Hindlimb muscle (tissue), 1 donor: ENCODE measurements at places on chromosomes 3 and 15. TPM values are rescaled to one million over a fixed set of nuclear protein-coding genes. Genes with fewer than 3 reads are reported as not detected.

Gene RPL22L1
- 53.2 TPM for polyA plus RNA-seq

Gene GJD2
- 3.6 TPM for polyA plus RNA-seq

Gene ABHD17C
- 8.6 TPM for polyA plus RNA-seq

Gene ANKRD63
- polyA plus RNA-seq: 0.40 TPM

Gene CLDN18
- polyA plus RNA-seq: 0.44 TPM

Gene HTR3E
- polyA plus RNA-seq: 0.14 TPM

Gene ZNF620
- 3.5 TPM for polyA plus RNA-seq

Gene ARIH2
- 62.1 TPM for polyA plus RNA-seq

Gene UPK1B
- polyA plus RNA-seq: not detected

Gene KBTBD8
- polyA plus RNA-seq: 2.8 TPM

Gene PDIA3
- 182 TPM for polyA plus RNA-seq

Gene THAP10
- 2.1 TPM for polyA plus RNA-seq

Gene MLH1
- polyA plus RNA-seq: 43.0 TPM

Gene IQGAP1
- 68.8 TPM for polyA plus RNA-seq

Gene GABRB3
- 2.3 TPM for polyA plus RNA-seq

Gene C2CD4B
- 3.4 TPM for polyA plus RNA-seq

Gene JMJD7
- polyA plus RNA-seq: 10.9 TPM

Gene KBTBD12
- 19.4 TPM for polyA plus RNA-seq

Gene GOLGA6A
- 0.08 TPM for polyA plus RNA-seq

Gene CYP8B1
- 0.05 TPM for polyA plus RNA-seq

Gene FOXB1
- not detected for polyA plus RNA-seq

Gene CMTM8
- polyA plus RNA-seq: 2.9 TPM

Gene NGLY1
- polyA plus RNA-seq: 36.4 TPM

Gene BTLA
- 0.36 TPM for polyA plus RNA-seq

Gene ARL14
- polyA plus RNA-seq: not detected

Gene ZNF502
- 5.8 TPM for polyA plus RNA-seq

Gene PIERCE2
- 1.7 TPM for polyA plus RNA-seq

Gene MTFMT
- 10.3 TPM for polyA plus RNA-seq

Gene ULK4
- polyA plus RNA-seq: 2.4 TPM

Gene HSPBAP1
- 7.5 TPM for polyA plus RNA-seq

Gene PRTG
- polyA plus RNA-seq: 2.3 TPM

Gene ZNF148
- 21.8 TPM for polyA plus RNA-seq

Gene RFT1
- polyA plus RNA-seq: 10.7 TPM

Gene FAN1
- 25.5 TPM for polyA plus RNA-seq

Gene FSD2
- polyA plus RNA-seq: 44.5 TPM

Gene IMPG2
- polyA plus RNA-seq: 1.5 TPM

Gene DLL4
- 16.7 TPM for polyA plus RNA-seq

Gene PLCH1
- polyA plus RNA-seq: 0.41 TPM

Gene ITPKA
- 0.90 TPM for polyA plus RNA-seq

Gene C3orf49
- 0.41 TPM for polyA plus RNA-seq

Gene ABCC5
- polyA plus RNA-seq: 28.1 TPM

Gene GRM7
- polyA plus RNA-seq: not detected

Gene CACNA2D2
- 8.2 TPM for polyA plus RNA-seq

Gene GRK7
- polyA plus RNA-seq: not detected

Gene GOLGA8B
- polyA plus RNA-seq: 41.4 TPM

Gene GHSR
- not detected for polyA plus RNA-seq

Gene GHRL
- polyA plus RNA-seq: 2.1 TPM

Gene B3GALNT1
- 18.2 TPM for polyA plus RNA-seq

Gene SERPINI1
- polyA plus RNA-seq: 7.6 TPM

Gene NANOGP8
- not detected for polyA plus RNA-seq

Gene HAPLN3
- polyA plus RNA-seq: 6.1 TPM

Gene SLC28A1
- polyA plus RNA-seq: 0.32 TPM

Gene ZNF80
- 0.09 TPM for polyA plus RNA-seq

Gene GNAT1
- 0.37 TPM for polyA plus RNA-seq
